ENCODE measurements at places on chromosomes 11 and 22.

DNA sequence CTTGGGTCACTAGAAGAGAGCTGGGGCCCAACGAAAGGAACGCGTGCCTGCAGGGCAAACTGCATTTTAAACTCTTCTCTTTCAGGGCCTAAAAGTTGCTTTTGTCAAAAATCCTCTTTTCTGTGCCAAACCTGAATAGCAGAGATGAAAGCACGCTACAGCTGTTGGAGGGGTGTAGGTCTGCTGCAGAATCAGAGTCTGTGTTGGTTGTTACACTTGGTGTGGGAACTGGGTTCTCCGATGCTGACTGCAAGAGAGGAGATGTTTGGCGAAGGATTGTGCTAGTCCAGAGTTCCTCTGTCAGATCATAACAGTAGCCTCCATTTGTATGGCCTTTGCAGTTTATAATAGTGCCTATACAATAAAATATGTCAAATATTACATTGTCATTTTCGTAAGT, 41.8 kb downstream of the BARX2 start:
- DNase-seq = no peak

GRCh38 chr11:86575208-86575855, 97.1 kb downstream of the ME3 start:
- no peak for DNase-seq

GRCh38 chr22:25069758-25070481, 117.4 kb downstream of the KIAA1671 start:
- DNase-seq = no peak

GRCh38 chr11:62508336-62509058, 38.1 kb downstream of the AHNAK start:
- DNase-seq = peak; percentile 83

GRCh38 chr11:36953976-36954375, 355.9 kb upstream of the RAG2 start:
- DNase-seq = no peak

- DNase-seq = no peak
Observed at GRCh38 chr22:31278626-31279326, 13.5 kb downstream of the PIK3IP1 start.

GRCh38 chr11:43580735-43581369, 99.7 kb upstream of the HSD17B12 start:
- no peak for DNase-seq

- DNase-seq = no peak
Observed at GRCh38 chr22:23606204-23607131, 25.7 kb downstream of the DRICH1 start.

DNA sequence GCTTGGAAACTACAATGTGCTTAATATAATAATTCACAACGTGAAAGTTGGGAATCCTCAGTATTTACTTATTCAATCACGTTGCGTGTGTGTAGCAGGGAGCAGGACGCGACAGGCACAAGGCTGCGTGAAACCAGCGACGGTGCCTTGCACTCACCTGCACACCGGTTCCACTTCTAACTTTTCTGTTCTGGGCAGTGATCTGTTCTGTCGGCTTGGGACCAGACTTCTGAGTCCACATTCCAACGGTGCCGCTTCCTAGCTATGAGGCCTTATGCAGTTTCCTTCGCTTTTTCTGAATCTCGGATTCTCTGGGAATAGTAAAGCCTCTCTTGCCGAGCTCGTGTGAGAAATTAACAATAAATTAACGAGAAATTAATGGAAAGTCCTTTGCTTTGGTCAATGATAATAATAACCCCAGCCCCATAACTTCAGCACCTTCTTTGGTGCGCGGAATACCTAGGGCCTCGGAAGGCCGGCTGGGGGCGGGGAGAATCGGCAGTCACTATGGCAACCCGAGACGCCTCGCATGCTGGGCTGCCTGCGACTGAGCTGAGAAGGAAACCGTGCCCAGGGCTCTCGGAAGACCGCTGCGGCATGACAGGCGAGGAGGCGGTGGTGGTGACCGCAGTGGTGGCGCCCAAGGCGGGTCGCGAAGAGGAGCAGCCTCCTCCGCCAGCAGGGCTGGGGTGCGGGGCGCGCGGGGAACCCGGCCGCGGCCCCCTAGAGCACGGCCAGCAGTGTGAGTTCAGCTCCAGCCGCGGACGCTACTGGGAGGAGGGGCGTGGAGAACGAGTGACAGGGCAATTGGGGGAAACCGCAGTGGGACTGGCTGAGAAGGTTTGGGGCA, at the start of gene C11orf97:
C11orf97 (plus strand) TSS at position 530 of the 850 bp plus-strand sequence; CDS start at position 598, 68 bp downstream.
- peak; percentile 86 for DNase-seq

- DNase-seq = no peak
Observed at GRCh38 chr11:55342901-55343300, at the start of gene OR4A16. Gene OR4A16, plus strand, starts transcription at chr11:55343201. Its CDS starts 0 bp downstream, at chr11:55343201.

DNA sequence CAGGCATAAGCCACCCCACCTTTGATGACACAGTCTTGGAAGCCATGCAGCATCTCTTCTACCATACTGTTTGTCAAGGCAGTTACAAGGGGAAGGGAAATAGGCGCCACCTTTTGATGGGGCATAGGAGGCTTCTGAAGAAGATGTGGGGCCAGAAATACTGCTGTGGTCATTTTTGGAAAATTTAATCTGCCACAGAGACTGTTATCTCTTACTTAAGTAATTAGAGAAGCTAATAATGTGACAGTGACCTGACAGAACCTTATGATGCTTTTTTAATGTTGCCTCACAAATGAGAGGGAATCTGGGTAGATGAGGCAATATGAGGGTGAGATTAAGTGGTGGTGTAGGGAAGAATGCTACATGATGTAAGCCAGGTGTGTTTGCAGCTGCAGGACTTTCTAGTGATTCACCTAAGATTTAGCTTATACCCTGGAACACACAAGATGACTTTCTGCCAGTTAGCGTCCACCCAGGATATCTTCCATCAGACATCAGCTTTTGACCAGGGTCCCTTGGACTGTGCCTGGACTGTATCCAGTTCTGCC, 34.3 kb upstream of the ADORA2A start:
- DNase-seq = no peak

- DNase-seq = no peak
Observed at GRCh38 chr11:134636071-134636470, 224.0 kb upstream of the B3GAT1 start.

- DNase-seq = no peak
Observed at GRCh38 chr11:126545057-126545555, 189.6 kb downstream of the ST3GAL4 start.

DNA sequence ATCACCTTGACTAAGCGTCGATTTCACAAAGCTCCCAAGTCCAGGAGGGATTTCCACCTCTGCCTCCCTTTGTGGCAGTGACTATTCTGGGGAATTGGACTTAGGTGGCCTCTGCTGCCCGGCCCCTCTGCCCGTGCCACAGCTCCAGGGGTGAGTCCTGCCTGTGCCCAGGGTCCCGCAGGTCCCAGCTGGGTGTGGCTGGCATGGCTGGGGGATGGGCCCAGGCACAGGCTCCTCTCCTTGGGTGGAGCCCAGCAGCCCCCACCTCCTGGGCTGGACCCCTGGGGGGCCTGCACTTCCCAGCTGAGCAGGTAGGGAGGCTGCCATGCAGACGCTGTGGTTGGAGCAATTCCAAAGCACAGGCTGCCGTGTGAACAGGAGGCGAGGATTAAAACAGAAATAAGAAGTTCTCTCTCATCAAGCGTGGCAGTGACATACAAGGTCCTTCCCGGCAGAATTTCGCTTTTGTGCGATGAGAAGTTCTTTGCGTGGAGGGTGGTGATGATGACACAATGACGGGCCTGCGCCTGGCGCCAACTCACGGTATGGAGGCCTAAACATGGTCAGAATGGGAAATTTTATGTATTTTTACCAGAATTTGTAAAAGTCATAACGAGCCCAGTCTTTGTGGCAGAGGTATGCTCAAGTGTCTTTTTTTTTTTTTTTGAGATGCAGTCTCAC, 107.3 kb downstream of the BRD1 start:
- no peak for DNase-seq

DNA sequence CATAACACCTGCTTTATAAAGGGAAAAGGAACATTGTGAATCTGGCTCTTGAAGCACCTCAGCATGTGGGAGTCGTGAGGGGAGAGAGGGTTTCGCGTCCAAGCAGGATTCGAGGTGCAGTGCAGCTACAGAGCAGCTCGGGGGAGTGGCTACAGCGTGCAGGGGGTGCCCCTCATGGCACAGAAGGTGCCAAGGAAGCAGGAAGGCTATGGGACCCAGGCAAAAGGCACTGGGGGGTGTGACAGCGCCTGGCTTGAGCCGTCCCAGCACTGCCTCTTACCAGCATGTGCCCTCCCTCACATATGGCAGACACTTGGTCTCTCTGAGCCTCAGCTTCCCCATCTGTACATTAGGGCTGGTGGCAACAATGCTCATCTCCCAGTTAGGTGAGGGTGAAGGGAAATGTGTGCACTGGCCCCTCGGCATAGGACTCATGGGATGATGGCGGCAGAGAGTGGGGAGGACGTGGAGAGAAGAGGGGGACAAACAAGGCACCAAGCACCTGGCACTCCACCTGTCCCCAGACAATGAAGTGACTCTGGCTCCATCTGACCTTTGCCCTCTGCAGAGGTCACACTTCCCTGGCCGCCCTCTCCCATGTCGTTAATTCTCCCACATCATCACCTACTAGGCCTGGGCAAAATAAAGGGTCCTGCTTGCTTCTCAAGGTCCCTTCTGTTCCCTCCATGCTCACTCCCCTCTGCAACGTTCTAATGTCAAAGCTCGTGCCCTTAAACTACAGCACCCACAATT, 10.4 kb downstream of the TNKS1BP1 start:
- DNase-seq = no peak

DNA sequence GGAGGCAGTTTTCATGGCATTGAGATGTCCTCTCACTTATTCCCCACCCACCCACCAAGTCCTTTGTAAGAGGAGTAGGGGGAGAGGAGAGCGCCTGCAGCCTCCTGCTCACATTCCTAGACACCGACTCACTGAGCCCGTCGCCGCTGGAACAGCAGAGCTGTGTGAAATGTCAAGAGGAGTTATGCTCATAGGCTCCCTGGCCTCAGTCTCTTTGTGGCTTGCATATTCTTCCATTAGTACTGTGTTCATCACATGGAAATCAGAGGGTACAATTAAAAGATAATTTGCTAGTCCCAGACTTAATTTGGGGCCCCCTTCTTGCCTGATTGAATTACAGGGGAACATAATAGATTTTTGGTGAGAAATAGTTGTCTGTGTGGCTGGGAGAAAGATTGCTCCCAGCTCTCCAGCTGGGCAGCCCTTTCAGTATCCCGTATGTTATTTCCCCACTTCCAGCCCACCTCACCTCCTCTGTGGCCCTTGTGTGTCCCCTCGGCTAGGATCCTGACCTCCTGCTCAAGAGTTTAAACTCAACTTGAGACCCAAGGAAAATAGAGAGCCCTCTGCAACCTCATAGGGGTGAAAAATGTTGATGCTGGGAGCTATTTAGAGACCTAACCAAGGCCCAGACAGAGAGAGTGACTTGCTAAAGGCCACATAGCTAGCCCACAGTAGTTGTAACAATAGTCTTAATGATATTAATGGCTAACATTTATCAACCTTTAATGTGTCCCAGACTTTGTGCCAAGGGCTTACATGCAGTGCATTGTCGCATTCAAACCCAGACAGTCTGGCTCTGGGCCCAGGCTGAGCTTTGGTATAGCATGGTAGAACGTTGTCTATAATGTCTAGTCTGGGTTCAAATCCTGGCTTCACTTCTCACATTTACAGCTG, 32.2 kb downstream of the LIMK2 start:
- peak; percentile 73 for DNase-seq

DNA sequence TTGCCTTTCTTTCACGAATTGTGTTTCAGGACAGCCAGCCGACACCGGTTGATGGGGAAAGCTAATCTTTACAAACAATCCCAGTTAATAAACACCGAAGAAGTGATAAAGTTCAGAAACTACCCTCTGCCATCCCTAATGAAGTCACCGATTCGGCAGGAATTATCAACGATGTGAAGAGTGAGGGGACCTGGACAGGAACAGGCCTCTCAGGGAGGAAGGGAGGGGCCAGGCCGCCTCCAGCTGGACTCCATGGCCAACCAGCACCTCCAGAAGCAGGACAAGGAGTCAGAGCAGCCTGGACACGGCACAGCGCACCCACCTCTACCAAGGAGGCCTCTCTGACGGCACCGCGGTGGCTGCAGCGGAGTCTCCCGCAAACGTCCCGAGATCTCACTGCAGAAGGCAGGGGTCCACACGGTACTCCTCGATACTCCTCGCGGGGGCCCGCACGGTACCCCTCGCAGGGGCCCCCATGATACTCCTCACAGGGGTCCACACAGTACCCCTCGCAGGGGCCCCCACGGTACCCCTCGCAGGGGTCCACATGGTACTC, 3.9 kb downstream of the TOLLIP start:
- no peak for DNase-seq

- DNase-seq = no peak
Observed at GRCh38 chr11:31236143-31236542, 133.4 kb downstream of the DCDC1 start.

DNA sequence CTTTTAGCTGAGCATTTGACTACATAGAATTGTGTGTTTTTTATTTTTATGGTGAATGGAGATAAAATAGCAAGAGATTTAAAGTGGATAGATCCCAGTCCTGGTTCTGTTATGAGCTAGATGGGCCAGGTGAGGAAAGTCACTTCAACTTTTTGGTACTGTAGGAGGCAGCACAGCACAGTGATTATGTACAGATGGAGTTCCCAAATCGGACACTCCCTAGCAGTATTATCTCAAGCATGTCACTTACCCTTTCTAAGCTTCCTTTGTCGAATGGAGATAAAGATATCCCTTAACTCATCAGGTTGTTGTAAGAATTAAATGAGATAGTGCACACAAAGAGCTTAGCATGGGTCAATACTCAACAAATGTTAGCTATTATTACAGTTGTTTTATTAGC, 5.3 kb downstream of the EXPH5 start:
- no peak for DNase-seq

- no peak for DNase-seq
Observed at GRCh38 chr11:7901319-7901854, 29.7 kb downstream of the OR10A6 start.

DNA sequence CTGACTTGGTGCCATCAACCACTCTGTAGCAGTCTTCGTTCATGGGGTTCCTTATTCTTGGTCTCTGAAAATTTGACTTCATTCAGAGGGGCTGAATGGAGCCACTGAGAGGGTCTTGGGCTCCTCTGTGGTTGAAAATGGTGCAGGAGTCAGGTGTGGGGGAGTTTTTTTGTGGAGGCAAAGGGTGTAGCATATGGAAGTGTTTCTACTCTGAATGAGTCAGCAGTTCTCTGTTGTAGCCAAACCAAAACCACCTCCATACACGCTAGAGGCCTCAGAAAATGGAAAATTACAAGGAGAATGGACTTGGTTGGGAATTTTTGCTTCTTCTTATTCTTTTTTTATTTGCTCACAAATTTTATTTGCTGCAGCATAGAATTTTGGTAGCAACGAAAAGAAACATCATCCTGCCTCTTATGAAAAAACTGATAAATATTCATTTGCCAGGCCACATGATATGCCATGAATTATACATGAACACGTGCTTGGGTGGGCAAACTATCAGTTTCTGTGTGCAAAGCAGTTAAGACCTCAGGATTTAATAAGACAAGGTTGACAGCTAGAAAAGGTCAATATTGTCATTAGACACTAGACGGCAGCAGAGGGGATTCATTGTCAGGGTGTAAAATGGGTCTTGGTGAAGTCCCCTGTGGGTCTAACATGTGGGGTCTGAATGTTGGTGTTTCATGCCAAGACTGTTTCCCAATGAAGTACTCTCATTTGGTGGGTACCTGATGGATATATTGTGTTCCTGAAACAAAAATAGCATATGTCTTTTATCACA, 111.7 kb downstream of the MYO18B start:
- DNase-seq = no peak

- DNase-seq = no peak
Observed at GRCh38 chr11:107457205-107457557, 444 bp downstream of the CWF19L2 start.
